ENCODE measurements at places on chromosomes 12 and 14.

- no peak for DNase-seq
Observed at GRCh38 chr14:41925409-41925808, 318.7 kb downstream of the LRFN5 start.

GRCh38 chr12:25752710-25753309 is 199.7 kb upstream of the LMNTD1 start:
- DNase-seq, result no peak

GRCh38 chr12:69996241-69996640 is 171.2 kb downstream of the MYRFL start:
- no peak for DNase-seq

DNA sequence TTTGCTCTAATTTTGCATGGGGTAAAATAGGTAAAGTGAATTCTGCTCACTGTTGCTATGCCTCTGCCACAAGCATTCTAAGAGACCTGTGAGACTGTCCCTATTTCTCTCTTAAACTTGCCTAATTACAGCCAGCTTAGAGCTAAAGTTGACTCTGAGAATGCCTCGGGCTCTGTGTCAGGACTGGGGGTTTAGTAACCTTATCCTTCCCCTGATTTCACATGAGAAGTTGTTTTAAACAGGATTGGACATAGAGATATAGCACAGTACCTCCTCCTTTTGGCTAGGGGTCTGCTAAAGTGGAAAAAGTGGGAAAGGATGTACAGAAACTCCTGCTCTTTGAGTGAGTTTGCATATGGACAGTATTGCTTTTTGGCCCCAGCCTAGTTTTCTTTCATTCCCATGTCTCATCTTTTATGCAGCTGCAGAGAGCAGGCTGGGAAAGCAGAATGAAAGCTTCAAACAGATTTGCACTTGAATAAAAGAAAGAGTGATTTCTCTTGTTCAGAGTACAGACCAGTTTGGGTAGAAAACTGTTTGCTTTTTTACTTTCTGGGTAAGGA is 122.0 kb downstream of the RAD51B start:
- no peak for DNase-seq

DNA sequence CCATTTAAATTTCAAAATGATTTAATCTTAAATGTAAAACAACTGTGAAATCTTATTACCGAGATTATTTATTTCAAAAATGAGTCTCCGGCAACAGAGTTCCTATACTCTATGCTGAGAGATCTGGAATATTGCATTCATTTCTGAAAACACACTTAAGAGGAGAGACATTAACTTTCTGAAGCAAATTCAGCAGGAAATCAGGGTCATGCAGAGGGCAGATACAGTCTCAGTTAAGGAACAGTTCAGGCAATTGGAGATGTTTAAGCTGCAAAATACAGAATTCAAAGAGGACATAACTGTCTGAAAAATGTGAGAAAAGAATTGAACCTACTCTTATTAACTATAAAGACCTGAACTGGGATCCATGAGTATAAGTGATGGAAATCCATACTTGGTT is 320.7 kb downstream of the PAWR start:
- no peak for DNase-seq

GRCh38 chr12:2580821-2581220 is 213.9 kb upstream of the FKBP4 start:
- no peak for DNase-seq

- DNase-seq, result peak; percentile 65
Observed at GRCh38 chr14:34713681-34714319, 593 bp downstream of the CFL2 start.

GRCh38 chr12:8544295-8544694 is 3.6 kb upstream of the CLEC4E start:
- DNase-seq, result peak; percentile 22

- DNase-seq, result no peak
Observed at GRCh38 chr12:65069336-65069735, 51.8 kb downstream of the WIF1 start.

GRCh38 chr14:100786576-100787219 is 39.2 kb upstream of the MEG3 start:
- no peak for DNase-seq

DNA sequence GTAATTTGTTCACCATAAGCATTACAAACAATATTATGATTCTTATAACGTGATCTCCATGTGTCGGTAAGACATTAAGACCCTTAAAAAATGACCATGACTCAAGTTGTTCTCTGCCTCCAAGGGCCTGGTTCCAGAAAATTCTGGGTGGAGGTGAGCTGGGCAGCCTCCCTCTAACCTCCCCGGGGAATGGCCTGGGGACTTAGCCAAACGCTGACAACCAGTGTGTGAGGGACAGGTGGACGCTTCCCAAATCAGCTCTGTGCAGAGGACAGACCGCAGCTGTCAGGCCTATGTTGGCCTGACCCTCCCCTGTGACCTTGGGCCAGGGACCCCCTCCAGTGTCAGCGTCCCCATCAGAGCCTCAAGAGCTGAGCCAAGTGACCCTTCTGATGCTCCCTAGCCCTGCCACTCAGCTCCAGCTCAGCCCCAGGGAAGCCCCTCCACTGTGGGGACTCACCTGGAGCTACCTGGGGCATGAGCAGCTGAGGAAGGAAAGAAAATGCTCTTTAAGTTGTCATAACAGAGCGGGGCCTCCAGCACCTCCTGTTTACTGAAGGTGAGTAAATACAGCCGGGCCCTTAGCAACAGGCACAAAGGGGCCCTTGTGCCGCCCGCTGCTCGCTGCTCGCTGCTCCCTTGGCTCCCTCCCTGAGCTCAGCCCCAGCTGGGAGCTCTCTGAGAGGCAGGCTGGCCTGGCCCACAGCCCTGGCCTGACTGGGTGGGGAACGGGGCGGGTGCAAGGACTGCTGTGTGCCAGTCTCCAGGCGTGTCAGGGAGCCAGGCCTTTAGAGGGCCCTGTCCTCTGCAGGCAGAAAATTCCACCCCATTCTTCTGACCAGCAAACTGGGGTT is 116.6 kb downstream of the CALM1 start:
- no peak for DNase-seq

DNA sequence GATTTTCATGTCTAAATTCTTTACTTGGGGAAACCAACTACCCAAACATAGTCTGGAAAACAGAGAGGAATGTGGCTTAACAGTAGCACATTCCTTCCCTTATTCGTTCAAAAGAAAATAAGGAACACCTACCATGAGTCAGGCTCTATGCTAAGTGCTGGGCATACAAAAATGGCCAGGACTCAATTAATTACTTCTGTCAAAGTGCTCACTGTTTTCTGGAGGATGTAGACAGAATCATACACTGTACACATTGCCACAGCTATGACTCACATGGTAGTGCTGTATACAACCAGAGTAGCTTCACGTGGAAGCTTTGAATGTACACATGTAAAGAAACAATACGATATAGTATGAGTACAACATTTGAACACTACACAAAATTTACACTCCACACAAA is 50.1 kb downstream of the SLC25A21 start:
- DNase-seq, result no peak

- DNase-seq, result no peak
Observed at GRCh38 chr12:87612996-87613395, 416.2 kb downstream of the C12orf50 start.

DNA sequence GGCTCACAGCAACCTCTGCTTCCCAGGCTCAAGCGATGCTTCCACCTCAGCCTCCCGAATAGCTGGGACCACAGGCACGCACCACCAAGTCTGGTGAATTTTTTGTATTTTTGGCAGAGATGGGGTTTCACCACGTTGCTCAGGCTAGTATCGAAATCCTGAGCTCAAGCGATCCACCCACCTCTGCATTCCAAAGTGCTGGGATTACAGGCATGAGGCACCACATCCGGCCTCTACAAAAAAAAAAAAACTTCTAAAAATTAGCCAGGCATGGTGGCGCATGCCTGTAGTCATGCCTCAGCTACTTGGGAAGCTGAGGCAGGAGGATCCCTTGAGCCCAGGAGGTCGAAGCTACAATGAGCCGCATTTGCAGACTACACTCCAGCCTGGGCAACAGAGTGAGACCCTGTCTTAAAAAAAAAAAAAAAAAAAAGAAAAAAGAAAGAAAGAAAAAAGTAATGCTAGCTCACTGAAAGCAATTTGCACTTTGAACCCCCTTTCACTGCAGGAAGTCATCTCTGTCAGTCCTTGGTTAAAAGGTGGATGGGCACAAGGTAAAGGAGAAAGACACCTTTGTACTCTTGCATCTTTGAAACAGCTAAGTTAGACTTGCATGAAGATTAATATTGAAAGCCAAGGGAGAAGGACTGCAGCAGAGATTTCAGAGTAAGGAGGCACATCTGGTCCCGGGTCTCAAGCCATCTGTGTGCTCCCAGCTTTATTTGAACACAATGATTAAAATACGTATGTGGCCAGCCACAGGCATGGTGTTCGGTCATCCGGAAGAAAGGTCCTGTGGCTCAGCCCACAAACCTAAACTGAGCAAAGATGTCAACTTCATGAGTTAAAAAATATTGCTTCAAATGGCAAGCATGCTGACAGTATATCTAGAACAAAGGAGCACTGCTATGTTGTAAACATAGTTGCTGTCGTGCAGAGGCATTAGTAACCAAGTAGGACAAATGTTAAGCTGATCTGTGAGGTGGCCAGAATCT is 103.8 kb upstream of the HMGA2 start:
- DNase-seq, result peak; percentile 42

GRCh38 chr14:65303190-65303898 is 109.2 kb upstream of the FUT8 start:
- no peak for DNase-seq
